CD8-positive, alpha-beta T cell (primary cell): ENCODE measurements at places on chromosomes 16 and 17. TPM values are rescaled to one million over a fixed set of nuclear protein-coding genes. Genes with fewer than 3 reads are reported as not detected.
A peak's percentile ranks its signal among the peaks of the same experiment; 100 is the strongest.

DNA sequence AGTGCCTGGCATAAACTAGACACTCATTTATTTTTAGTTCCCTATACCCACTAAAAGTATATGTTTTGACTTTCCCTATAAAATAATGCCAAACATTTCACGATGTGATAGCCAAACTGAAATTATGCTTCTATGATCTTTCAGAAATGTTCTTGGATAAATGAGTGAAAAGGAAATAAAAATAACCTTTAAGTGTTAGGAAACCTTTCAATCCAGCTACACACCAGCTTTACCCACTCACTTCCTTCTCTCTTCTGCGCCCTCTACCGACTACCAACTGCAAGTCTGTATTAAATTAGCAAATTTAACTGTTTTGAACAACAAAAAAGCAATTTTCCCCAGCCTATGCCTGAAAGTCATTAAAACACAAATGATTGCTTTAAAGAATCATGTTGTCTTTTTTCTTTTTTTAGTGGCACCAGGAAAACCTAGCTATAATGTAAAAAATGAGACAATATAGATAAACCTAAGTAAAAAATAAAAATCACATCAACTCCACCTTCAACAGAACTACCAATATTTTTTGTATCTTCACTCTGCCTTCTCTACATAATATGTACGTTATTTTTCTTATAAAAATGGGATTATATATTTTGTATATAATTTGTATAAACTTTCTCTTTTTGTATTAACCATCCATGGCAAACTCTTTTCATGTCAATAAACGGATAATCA is 13.2 kb upstream of the TMEM100 start:
- peak; percentile 40 for DNase-seq

- no peak for DNase-seq
These were observed 108.6 kb downstream of the CMIP start for GRCh38 chr16:81553080-81553813.

DNA sequence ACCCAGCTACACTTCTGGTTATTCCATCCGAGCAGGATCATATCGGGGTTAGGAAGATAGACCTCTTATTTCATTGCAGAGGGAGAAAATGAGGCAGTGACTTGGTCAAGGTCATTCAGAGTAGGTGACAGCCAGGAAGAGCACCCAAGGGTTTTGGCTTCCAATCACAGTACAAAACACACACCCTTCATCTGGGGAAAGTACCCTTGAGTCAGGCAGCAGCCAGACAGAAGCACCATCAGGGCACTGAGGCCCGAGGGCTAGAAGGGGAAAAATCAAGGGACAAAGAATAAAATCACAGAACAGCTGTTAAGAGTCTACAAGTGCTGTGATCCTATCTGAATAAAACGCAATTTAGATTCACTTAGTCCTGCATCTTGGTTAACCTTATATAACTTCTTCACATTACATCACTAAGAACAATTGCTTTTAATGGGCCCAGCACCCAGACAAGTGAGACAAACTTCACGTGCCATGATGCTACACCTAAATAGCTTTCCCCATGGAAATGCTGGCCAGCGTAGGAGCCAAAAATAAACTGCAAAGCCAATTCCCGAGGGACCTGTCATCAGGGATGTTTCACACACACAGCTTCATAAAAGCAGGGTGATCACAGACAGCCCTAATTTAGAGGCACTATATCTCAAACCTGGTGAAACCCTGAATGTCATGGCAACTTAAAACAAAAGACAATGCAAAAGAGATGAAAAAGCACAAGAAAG is 4.9 kb downstream of the UBE2O start:
- no peak for DNase-seq

- no peak for DNase-seq
These were observed 6.3 kb upstream of the ERCC4 start for GRCh38 chr16:13913374-13914292.

The SMIM5 gene
- 2.1 TPM for total RNA-seq

- no peak for DNase-seq
These were observed 3.9 kb downstream of the SPATA20 start for GRCh38 chr17:50550661-50551432.

GRCh38 chr16:68267612-68268405 is 3.5 kb downstream of the SLC7A6 start:
- no peak for DNase-seq

The SPN gene
- 36.9 TPM for total RNA-seq

- DNase-seq: no peak
These were observed 15.1 kb upstream of the PDK2 start for GRCh38 chr17:50080096-50080480.

DNA sequence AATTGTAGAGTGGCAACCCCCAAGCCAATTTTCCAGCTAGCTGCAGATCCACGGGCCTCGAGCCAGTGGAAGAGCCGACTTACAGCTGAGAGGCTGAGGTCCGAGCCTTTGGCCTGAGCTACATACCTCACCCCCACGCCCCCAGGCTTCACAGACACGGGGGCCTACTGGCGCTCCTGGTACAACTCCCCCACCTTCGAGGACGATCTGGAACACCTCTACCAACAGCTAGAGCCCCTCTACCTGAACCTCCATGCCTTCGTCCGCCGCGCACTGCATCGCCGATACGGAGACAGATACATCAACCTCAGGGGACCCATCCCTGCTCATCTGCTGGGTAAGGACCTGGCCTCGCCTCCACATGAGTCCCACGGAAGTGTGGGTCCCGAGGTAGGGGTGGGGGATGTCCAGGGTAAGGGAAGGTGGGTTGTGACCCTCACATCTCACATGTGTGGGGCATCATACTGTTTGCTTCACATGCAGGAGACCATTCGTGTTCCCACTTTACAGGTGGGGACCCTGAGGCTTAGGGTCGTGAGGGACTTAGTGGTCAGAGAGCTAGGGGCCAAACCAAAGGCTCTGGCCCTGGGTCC is 3.4 kb downstream of the ACE start:
- no peak for DNase-seq

The PDPR gene
- total RNA-seq: 18.6 TPM

DNA sequence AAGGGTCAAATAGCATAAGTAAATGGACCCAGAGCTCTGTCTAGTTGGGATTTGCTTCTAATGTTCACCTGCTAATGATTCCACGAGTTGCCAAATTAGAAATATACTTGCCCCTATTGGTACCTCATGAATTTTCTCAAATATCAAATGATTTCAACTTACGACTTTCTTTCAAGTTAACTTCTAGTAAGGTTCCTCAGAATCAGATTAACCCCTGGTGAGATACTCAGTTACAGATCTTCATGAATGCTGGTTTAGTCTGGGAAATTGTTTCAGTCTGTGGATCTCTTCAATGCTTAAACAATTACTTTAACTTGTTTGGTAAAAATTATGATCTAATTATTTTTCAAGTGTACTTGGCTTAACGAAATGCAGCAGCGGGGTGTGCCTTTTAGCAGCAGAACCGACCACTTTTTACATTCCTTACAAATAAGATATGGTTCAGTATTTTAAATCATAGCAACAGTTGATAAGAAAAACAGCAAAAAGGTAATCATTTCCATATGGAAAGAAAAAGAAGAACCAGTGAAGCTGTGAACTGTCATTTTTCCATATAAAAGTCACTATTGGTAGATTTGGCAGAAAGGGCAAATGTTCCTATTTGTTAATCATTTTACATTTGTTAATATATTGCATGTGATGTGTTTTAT is 34.5 kb downstream of the TUBD1 start:
- no peak for DNase-seq

The SP6 gene
- 0.38 TPM for total RNA-seq

DNA sequence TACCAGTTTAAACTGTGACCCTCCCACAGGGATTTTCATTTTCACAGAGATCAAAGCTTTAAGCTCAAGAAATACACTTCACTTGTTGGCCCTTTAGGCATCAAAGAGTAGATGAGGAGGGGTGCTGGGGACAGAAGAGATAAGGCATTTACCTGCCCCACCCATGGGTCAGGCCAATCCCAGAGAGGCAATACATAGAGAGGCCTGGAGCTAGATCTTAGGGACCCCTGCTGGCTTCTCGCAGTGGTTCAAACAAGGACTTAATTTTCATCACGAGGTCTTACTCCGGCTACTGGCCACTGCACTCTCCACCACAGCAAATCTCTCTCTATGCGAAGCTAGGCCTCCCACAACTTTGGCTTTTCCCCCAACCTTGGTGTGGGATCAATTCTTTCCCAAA is 46.6 kb downstream of the NOG start:
- DNase-seq: no peak
